Globus pallidus (tissue), 1 donor: ENCODE measurements at places on chromosomes 3 and 15.

DNA sequence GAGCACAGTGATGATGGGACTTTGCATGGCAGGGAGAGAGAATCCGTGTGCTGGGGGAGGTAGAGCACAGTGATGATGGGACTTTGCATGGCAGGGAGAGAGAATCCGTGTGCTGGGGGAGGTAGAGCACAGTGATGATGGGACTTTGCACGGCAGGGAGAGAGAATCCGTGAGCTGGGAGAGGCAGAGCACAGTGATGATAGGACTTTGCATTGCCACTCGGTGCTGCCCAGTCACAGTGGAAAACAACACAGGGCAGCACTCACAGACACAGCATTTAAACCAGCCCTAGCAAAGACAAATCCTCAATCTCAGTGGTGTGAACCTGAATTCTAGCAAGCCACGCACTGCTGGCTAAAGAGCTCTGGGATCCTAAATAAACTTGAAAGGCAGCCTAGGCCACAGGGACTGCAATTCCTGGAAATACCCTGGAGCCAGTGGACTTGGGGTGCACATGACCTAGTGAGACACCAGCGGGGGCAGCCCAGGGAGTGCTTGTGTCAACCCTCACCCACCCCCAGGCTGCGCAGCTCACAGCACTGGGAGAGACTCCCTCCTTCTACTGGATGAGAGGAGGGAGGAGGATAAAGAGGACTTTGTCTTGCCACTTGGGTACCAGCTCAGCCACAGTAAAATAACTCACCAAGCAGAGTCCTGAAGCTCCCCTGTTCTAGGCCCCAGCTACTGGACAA, 23.4 kb upstream of the TNK2 start:
- peak; percentile 77 for DNase-seq

GRCh38 chr3:76643623-76644304, 396.1 kb upstream of the ROBO2 start:
- no peak for DNase-seq

GRCh38 chr3:194185221-194185620, 49.3 kb downstream of the HES1 start:
- no peak for DNase-seq

- peak; percentile 10 for DNase-seq
Measured at GRCh38 chr3:160134964-160135363, 90.3 kb upstream of the C3orf80 start.

DNA sequence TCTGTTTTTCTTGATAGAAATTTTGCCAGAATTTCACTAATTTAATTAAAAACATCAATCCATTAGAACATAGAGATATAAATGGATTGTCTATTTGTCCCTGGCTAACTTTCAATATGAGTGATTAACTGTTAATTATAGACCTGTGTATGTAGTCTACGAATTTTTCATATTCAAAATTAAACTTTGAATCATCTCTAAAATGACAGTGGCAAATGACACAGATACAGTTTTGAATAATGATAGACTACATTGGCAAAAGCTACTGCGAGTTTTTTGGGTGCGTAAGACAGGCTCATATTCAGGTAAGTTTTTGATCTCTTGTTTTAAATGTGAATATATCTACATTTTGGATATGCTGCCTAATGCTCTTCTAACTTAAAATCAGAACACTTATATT, 86.0 kb upstream of the TBC1D5 start:
- no peak for DNase-seq

- DNase-seq, result no peak
Measured at GRCh38 chr3:95148107-95148506, 1085.2 kb downstream of the NSUN3 start.

DNA sequence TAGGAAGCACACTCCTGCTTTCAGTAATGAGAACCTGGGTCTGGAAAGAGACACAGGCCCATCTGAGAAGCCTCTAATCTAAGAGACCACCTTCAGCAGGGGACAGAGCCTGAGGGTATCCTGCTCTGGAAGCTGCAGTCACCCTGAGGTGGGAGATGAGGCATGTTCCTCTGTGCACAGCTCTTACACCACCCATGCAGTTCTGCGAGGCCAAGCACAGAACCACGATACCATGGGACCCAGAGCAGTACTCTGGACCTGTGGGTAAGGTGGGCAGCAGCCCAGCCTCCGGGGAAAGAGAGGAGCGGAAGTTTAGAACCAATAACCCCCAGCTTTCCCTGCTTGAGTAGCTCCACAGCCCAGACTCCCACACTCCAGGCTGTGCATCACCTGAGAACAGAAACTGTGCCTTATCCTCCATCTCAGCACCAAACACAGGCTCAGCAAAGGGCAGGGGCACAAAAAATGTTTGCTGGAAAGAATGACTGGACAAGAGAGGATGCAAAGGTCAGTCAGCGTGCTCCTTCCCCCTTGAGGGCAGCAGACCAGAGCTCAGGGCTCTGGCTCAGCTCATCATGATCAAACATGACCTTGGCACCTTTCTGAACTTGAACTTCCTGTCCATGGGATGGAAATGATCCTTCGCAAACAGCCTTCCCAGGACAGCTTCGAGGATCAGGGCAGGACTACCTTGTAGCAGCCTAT, 43.1 kb downstream of the RBPMS2 start:
- DNase-seq, result no peak

- peak; percentile 63 for DNase-seq
Measured at GRCh38 chr3:152269831-152270734, 1.4 kb downstream of the MBNL1 start.

GRCh38 chr3:127405791-127406190, 117.9 kb upstream of the PRR20G start:
- no peak for DNase-seq

GRCh38 chr3:190302212-190302867, 19.9 kb downstream of the CLDN1 start:
- DNase-seq, result no peak

- DNase-seq, result peak; percentile 33
Measured at GRCh38 chr15:38145651-38146111, 107.0 kb upstream of the SPRED1 start.

GRCh38 chr3:113597596-113598354, 65.4 kb downstream of the SIDT1 start:
- no peak for DNase-seq

- peak; percentile 78 for DNase-seq
Measured at GRCh38 chr3:126180477-126181397, at the start of gene ALDH1L1. Gene ALDH1L1 (minus strand): TSS chr3:126180586. CDS start chr3:126160979, 19,607 bp downstream.

- peak; percentile 59 for DNase-seq
Measured at GRCh38 chr3:60803216-60804173, 447.8 kb downstream of the FHIT start.

GRCh38 chr3:113946831-113947230, 982 bp upstream of the ZDHHC23 start:
- DNase-seq, result no peak

DNA sequence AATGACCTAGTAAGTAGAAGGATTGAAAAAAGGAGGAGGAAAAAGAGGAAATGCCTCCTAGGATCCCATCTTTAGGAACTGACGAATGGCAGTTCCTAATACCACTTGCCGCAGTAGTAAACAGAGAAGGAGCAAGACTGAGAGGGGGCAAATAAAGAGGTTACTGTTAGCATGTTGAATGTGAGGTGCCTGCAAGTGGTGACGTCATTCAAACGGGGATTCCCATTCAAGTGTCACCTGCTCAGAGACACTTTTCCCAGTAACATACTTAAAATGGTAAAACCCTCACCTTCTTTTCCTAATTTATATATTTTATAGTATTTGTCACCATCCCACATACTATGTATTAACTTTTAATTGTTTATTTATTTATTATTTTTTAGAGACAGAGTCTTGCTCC, 178.9 kb downstream of the IL5RA start:
- no peak for DNase-seq

DNA sequence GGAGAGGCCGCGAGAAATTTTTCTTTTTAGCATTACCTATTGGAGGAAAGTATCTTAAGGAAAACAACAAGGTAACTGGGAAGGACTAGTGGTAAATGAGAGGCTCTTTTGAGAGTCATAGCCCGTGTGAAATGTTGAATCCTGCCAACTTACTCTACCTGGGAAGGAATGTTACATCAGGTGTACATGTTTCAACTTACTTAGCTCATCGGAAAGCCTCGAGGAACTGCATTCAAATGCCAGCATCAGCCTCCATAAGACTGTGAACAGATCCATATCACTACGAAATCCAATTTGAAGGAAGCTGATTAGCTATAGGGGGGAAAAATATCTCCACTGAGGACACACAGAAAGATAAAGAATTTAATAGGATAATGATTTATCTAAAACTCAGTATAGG, 72.3 kb upstream of the PDZRN3 start:
- no peak for DNase-seq

GRCh38 chr3:186464424-186465093, 79.6 kb downstream of the CRYGS start:
- no peak for DNase-seq

DNA sequence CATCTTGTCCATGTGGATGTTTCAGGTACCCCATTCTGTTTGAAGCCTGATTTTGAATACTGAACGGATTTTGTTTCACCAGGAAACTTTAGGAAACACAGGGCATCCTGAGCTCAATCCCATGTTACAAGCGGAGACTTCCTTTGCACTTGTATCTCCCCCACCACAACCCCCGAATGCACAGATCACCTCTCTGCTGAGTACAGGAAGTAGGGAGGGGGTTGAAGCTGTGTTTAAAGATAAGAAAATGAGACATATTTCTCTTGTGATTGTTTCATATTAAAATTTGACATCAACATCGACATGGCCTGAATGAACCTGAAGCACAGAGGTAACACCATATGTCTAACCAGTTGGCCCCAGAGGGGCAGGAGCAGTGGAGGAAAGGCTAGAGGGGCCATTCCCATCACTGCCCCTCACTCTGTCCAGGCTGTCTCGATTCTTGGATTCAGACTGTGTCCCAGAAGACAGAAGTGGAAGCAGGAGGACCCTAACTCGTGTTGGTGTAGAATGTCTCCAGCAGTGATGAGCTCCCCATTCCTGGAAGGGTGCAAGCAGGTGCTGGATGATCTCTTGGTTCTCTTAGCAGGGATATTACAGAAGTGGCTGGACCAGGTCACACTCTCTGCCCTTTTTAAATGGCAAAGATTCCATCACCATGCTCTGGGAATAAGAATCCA, 59.6 kb upstream of the IQSEC1 start:
- no peak for DNase-seq

DNA sequence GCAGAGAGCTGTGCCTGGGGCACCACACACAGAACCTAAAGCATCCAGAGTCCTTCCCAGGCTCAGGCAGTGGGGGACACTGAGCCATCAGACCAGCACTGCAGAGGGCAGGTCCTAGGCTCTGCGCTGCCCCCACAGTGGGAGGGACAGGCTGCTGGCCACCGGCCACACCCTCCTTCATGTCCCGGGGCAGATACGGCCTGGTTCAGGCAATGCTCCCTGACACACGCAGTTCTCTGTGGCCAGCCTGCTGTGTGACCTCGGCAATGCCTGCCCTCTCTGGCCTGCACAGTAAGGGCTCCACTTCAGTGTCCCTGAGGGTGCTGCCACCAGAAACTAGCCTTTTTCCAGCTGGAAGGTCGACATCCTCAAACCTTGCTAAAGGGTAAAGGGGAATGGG, 12.4 kb downstream of the LINGO1 start:
- no peak for DNase-seq

GRCh38 chr15:82648257-82649103, 1.3 kb upstream of the CPEB1 start:
- DNase-seq, result peak; percentile 57
